ENCODE measurements at places on chromosomes 2 and 18.

GRCh38 chr2:157245846-157246764 lies 11.4 kb upstream of the GALNT5 start:
- peak; percentile 25 for DNase-seq

DNA sequence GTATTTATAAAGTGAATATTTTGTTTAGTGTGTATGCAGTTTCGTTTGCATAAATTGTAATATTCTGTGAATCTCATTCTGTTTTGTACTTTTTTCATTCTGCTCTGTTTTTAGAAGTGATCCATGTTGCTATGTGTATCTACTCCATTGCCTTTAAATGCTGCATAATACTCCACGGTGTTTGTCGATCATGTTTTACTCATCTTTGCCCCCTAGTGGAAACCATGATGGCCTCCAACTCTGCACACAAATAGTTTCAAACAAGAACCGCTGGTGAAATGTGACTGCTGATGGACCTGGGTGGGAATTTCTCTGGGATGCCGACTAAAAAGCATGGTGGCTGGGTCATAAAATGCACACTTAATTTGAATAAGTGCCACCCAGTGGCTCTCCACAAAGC lies 32.0 kb upstream of the SKOR2 start:
- DNase-seq: no peak

GRCh38 chr2:167504061-167504460 lies 615.8 kb downstream of the XIRP2 start:
- no peak for DNase-seq

DNA sequence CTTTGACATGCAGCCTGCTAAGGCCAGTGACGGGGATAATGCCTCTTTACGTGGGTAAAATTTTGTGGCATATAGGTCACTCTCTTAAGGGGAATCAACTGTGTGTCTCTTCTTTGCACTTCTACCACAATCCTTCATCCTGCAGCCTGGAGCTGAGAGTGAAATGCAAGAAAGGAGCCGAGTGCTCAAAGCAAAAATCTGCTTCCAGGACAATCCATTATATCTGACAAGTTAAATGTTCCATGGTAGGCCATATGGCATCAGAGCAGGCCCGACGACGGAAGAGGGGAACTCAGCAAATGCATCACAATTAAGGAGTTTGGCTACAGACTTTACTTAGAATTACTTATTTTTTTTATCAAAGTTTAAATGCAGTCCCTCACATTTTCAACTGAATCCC lies 171.2 kb downstream of the TCF4 start:
- DNase-seq: no peak

DNA sequence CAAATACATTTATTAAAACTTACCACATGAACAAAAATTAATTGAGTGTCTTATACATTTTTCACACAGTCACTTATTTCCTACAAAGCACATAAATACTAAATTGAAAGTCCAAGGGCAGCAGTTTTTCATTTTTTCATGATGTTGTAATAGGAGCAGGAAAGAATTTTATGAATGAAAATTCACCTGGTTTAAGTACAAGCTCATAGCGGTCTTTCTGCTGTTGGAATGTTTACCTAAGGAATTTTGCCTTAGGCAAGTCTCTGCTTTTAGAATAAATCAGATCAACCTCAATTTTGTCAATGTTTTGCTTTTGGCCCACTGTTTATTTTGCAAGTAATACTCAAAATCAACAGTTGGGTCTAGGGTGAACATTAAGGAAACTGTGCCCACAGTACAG lies 40.0 kb downstream of the ETAA1 start:
- no peak for DNase-seq

DNA sequence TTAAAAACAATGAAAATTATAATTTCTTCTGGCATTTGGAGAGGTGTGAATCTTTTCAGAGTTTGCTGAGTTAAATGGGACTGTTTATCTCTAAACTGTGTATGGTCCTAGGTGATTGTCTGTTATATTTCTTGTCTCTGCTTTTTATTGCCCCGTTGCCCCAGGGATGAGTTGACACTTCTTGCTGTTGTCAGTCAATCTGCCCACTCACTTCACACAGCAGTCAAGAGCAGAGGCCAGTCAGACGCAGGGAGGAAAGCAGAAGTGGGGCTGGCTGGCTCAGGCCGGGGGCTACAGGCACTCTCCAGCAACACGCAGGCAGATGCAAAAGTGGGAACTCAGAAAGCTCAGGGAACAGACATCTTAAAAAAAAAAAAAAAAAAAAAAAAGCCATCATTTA lies 365.2 kb downstream of the CLIP4 start:
- no peak for DNase-seq

- no peak for DNase-seq
Measured at GRCh38 chr2:263022-263738, 652 bp downstream of the SH3YL1 start.

DNA sequence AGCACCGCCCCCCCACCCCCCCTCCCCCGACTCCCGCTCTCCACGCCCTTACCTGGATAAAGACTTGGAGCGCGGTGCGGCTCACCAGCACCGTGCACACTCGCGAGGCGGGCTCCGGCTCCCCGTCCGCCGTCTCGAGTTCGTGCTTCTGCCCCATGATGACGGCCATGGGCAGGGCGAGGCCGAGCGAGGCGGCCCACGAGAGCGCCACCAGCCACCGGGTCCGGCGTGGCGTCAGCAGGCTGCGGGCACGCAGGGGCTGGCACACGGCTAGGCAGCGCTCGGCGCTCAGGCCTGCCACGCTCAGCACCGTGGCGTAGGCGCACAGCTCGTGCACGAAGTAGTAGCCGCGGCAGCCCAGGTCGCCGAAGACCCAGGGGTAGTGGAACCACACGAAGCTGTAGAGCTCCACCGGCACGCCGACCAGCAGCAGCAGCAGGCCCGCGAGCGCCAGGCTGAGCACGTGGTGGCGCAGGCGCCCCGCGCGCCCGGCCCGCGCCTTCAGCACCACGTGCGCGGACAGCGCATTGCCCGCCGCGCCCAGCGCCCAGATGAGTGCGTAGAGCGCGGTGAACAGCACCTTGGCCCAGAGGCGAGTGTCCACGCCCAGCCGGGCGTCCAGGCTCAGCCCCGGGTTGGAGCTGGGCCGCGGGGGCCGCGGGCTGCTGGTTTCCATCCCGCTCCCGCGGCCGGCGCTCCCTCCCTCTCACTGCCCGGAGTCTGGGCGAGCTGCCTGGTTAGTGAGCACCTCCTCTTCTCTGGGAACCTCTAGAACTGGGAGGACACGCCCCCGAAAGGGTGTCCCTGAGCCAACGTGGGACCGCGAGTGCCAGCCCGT lies at the start of gene NTSR2:
NTSR2 (minus strand) TSS at position 742 of the 838 bp plus-strand sequence; CDS start at position 676, 66 bp downstream.
- DNase-seq: peak; percentile 27

GRCh38 chr2:29894822-29895614 lies 26.4 kb downstream of the ALK start:
- DNase-seq: no peak

DNA sequence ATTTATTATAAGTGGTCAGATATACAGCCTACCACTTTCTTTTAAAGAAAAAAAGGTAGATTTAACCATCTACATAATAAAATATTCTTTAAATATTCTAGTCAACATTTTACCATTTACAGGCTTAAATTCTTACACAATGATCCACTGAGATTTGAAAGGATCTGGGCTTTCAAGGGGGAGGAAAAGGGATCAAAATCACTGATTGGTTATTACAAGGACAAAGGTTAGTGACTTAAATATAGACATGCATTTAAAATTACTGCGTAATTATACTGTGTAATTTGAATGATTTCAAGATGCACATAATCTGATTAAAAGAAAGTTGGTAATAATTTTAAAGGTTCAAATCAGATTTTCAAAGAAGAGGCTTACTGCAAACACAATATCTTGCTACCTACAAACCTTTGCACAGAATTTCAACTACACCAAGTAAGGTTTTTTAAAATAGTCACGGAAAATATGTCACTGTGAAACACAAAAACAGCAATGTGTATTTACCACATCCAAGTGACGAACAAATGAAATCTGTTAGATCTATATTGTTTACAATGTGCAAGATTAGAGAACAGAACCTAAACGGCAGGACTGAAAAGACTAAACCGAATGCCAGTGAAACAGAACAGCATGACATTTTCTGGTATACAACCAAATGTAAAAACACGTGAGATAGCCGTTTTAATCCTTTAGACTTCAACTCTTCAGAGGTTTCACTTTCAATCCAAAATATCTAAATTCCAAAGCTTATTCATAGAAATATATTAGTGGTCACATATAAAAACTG lies 40.8 kb downstream of the RTN4 start:
- DNase-seq: no peak

DNA sequence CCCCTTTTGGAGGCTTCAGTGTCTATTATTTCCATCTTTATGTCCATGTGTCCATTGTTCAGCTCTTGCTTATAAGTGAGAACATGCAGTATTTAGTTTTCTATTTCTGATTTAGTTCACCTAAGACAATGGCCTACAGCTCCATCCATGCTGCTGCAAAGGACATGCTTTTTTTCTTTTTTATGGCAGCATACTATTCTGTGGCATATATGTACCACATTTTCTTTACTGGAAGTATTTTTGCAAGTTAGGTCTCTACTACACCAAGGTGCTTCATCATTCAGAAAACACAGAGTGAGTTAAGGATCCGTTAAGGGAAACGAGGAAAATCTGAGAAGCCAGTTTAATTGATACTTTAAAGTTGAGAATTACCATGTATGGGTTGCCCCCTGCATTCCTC lies 297.2 kb downstream of the CDCA7 start:
- DNase-seq: no peak

- DNase-seq: no peak
Measured at GRCh38 chr2:3396920-3397559, 17.5 kb downstream of the TRAPPC12 start.

Data from activated naive CD8-positive, alpha-beta T cell treated with anti-CD3 and anti-CD28 coated beads, Interleukin-2, amount 50 U/mL, for 24 hours (primary cell).